Stomach (tissue), 19 donors: ENCODE measurements at places on chromosomes 12 and 14. TPM values are rescaled to one million over a fixed set of nuclear protein-coding genes. Genes with fewer than 3 reads are reported as not detected.

DNA sequence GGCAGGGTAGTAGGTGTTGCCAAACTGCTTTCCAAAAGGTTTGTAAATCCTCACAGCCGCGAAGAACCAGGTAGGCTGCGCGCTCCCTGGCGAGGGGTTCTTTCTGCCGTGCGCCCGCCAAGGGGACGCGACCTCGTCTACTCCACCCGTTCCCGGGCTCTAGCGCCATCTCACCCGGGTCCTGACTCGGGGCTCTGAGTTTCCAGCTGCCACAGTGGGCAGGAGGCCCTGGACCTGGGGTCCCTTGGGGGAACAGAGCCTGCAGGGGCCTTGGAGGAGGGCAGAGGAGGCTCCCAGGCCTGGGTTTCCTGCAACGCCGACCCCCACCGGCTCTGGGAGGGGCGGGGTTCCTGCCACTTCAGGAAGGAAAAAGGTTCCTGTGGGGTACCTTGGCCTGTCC is 706 bp downstream of the ANHX start:
- no peak overlapping the region for H3K27ac ChIP-seq
- H3K36me3 ChIP-seq = no peaks in the 10 kb centered on the region
- H3K4me1 ChIP-seq = no peaks in the 10 kb centered on the region
- no peak for DNase-seq
- no peak overlapping the region for H3K4me3 ChIP-seq

TC2N gene
- total RNA-seq = 106 TPM

GRCh38 chr12:32084753-32085152 is 21.9 kb upstream of the BICD1 start:
- no peaks in the 10 kb centered on the region for H3K4me1 ChIP-seq
- no peak overlapping the region for H3K4me3 ChIP-seq
- no peak for DNase-seq
- H3K27ac ChIP-seq = no peak overlapping the region

DNA sequence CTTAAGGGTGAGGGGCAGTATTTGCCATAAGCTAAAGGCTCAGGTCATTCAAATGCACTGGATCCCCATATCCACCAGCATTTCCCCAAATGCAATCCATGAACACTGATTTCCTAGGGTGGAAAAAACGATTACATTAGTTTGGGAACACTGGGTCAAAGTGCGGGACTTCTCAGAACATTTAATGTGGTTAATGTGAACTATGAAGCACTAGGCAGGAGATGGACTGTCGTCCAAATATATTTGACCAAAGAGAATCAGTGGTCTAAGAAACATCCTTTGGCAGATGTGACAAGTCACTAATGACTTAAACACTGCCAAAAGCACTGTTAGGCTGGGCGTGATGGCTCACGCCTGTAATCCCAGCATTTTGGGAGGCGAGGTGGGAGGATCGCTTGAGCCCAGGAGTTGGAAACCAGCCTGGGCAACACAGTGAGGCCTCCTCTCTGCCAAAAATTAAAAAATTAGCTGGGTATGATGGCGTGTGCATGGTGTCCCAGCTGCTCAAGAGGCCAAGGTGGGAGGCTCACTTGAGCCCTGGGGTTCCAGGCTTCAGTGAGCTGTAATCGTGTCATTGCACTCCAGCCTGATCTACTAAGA is 205.4 kb downstream of the CALM1 start:
- H3K4me3 ChIP-seq = no peak overlapping the region
- no peak for DNase-seq
- H3K27me3 ChIP-seq = no peaks in the 10 kb centered on the region
- H3K27ac ChIP-seq = no peak overlapping the region
- no peaks in the 10 kb centered on the region for H3K36me3 ChIP-seq
- no peaks in the 10 kb centered on the region for H3K4me1 ChIP-seq

DNA sequence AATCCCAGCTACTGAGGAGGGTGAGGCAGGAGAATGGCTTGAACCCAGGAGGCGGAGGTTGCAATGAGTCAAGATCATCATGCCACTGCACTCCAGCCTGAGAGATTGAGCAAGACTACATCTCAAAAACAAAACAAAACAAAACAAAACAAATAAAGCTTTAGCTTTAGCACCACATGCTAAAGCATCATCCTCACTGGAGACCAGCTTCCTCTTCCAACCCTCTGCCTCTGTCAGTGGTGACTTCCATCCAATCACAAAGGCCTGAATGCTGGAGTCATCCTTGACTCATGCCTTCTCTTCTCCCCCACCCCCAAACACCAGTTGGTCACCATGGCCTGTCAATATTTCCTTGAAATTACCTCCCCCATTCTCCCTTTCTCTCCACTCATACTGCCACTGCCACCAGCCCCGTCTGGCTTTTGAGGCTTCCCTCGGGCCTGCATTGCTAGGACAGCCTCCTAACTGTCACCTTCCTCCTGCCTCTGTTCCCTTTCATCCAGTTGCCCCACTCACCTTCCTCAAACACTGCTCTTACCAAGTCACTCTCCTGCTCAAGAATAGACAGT is 1.4 kb downstream of the ZNF385A start:
- no peak overlapping the region for H3K4me3 ChIP-seq
- H3K27ac ChIP-seq = peak overlapping the region; percentile 72
- H3K27me3 ChIP-seq = no peaks in the 10 kb centered on the region
- no peaks in the 10 kb centered on the region for H3K36me3 ChIP-seq

GRCh38 chr12:21350975-21351374 is 16.3 kb upstream of the SLCO1A2 start:
- no peaks in the 10 kb centered on the region for H3K36me3 ChIP-seq
- H3K27ac ChIP-seq = no peak overlapping the region
- H3K4me1 ChIP-seq = no peaks in the 10 kb centered on the region

DNA sequence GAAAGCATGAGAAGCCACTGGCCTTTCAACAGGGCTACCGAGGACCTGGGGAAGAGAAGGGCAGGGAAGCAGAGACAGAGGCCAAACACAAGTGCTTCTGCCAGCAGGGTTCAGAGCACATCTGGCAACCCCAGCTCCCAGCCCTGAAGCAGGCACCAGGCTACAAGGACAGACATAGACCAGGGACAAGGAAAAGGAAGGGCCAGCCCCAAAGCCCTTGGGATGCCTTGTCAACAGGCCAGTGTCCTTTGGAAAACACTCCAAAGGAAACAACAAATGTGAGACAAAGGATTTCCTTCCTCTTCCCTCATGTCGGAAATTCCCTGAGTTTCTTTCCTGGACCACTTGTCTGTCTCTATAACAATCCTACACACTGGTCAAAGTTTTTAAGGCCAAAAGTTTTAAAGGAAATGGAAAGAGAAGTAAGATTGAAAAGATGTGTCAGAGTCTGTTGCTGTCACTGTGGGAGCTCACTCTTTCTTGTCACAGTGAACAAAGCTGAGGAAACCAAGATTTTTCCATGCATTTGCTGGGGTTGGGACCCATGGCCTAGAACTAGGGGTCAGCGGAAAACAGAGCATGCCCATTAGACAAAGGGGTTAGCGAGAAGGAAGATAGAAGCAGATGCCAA is 59.4 kb downstream of the TTC9 start:
- peaks cover 9% of the 10 kb centered on the region for H3K4me1 ChIP-seq
- H3K27me3 ChIP-seq = no peaks in the 10 kb centered on the region
- no peak for DNase-seq
- no peak overlapping the region for H3K4me3 ChIP-seq
- no peaks in the 10 kb centered on the region for H3K36me3 ChIP-seq

GRCh38 chr12:108921946-108922345 is 42.1 kb downstream of the DAO start:
- H3K36me3 ChIP-seq = no peaks in the 10 kb centered on the region
- no peak for DNase-seq
- H3K27me3 ChIP-seq = no peaks in the 10 kb centered on the region

- H3K4me1 ChIP-seq = no peaks in the 10 kb centered on the region
- H3K36me3 ChIP-seq = no peaks in the 10 kb centered on the region
- H3K27me3 ChIP-seq = no peaks in the 10 kb centered on the region
Measured at GRCh38 chr14:59677771-59678231, 101.2 kb upstream of the CCDC175 start.

GOLGA5 gene
- 17.4 TPM for total RNA-seq

- H3K4me1 ChIP-seq = peaks cover 17% of the 10 kb centered on the region
- peak; percentile 45 for DNase-seq
- no peak overlapping the region for H3K27ac ChIP-seq
- H3K4me3 ChIP-seq = no peak overlapping the region
Measured at GRCh38 chr12:102950107-102950949, 7.1 kb upstream of the ASCL1 start.

- DNase-seq = peak; percentile 74
- H3K27me3 ChIP-seq = no peaks in the 10 kb centered on the region
- no peak overlapping the region for H3K4me3 ChIP-seq
- H3K4me1 ChIP-seq = no peaks in the 10 kb centered on the region
Measured at GRCh38 chr12:31756977-31757420, 28.2 kb upstream of the AMN1 start.

CPNE8 gene
- total RNA-seq = 14.7 TPM

DNA sequence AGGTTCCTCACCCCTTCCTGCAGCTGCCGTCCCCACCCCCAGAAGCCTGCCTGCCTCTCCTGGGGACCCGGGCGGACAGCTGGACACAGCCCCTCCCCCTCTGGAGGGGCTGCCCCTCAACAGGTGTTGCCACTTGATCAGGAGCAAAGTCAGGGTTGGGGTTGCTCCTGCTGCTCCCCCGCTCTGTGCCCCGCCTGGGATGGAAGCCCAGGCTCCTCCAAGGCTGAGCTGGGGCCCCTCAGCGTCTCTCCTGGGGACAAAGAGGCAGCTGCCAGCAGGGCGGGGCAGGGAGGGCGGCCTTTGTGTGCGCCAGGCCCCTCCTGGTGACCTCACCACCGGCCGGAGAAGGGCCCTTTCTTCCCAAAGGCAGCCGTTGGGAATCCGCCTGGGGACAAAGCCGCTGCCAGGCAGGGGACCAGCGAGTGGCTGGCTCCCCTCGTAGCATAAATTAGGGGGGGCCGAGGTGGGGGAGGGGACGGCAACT is 13.7 kb downstream of the TRMT61A start:
- no peaks in the 10 kb centered on the region for H3K36me3 ChIP-seq
- peak overlapping the region; percentile 83 for H3K27ac ChIP-seq
- peaks cover 74% of the 10 kb centered on the region for H3K4me1 ChIP-seq

LRP1-AS gene
- total RNA-seq = not detected

DNA sequence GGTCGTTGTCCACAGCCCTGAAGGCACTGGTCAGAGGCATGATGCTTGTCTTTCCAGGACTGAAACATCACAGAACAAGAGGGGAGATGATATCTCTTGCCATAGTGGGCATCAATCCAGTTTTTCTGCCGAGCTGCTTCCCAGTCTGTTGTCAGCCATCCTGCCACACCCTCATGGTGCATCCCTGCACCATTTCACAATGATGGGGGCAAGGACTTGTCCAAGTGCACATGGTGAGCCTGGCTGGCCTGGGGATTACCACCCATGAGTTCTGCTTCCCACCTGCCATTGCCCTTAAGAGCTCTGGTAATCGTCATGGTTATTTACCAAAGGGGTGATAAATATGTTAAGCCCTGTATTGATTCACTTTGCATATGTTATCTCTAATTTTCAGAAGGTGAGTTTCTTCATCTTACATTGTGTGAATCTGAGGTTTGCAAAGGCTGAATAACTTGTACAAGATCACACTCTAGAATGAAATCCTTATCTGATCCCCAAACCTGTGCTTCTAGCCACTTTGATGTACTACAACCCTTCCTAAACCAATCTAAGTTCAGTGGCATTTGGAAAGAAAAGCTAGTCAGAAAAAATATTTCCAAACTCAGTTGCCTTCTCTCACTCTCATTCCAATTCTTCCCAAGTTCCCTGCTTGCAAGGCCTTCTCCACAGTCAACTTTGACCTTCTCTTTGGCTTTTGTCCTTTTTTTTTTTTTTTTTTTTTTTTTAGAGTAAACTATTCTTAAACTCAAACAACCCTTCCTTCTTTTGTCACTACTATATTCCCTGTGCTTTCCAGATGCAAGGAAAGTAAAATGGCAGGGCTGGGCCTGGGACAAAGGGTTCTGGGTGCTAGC is 2.3 kb downstream of the AVIL start:
- no peak overlapping the region for H3K27ac ChIP-seq
- H3K4me1 ChIP-seq = peaks cover 15% of the 10 kb centered on the region
- H3K36me3 ChIP-seq = peaks cover 51% of the 10 kb centered on the region
- H3K27me3 ChIP-seq = no peaks in the 10 kb centered on the region
- H3K4me3 ChIP-seq = no peak overlapping the region
- no peak for DNase-seq

DNA sequence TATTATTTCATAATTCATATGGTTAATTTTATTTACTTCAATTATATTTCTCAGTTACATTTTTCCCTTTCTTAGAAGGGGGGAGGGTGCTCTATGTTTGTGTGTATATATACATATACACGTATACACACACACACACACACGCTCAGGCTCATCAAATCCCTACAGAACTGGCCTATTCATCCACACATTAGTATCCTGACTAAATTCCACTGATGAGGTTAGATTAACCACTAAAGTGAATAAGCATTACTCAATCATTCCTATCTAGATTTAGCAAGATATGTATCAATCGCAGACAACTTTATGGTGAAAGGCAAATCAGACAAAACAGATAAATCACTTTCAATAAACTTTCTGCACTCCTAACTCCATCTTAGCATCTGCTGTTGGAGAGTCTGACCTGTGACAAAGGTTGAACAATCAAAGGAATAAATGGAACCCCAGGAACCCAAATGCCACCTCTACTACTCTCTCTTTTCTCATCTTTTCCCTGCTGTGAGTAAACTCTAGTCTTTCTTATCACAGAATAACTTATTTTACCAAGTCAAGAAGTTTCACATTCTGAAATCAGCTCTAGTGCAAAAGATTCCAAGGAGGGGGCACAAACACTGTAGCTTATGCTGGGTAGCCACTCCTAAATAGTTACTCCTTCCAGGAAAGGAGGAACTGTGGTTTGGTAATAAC is 67.6 kb downstream of the RALGAPA1 start:
- DNase-seq = no peak

DNA sequence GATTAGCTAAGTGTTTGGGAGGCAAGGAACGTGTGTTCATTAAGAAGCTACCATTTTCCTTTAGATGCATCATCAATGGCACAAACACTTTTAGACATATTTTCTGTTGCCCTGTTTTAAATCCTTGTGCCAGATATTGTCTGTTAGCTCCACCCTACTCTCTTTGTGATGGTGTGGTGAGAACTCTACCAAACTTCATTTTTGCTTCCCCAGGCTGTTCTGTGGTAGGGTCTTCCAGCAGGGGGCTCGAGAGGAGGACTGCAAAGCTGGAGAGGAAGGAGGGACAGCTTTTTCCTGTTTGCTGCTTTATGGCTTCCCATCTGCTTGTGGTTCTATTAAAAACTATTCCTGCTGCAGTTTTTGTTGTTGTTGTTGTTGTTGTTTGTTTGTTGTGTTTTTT is 23.8 kb upstream of the STRAP start:
- H3K27me3 ChIP-seq = no peaks in the 10 kb centered on the region
- H3K4me3 ChIP-seq = no peak overlapping the region
- H3K36me3 ChIP-seq = no peaks in the 10 kb centered on the region
- no peak for DNase-seq
- no peak overlapping the region for H3K27ac ChIP-seq
- no peaks in the 10 kb centered on the region for H3K4me1 ChIP-seq

DNA sequence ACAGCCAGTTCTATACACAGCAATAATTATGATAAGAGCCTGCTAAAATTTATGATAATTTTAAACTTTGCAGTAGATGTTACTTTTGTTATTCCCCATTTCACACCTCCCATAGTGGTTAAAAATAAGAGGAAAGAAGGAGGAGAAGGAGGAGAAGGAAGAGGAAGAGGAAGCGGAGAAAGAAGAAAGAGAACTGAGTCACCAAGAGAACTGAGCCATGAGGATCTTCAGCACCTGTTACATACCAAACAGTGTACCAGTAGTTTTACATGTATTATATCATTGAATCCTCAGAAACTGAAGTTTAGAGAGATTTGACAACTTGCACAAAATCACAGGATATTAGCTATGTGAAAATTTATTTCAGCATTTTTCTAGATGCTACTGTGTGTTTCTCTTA is 3.9 kb downstream of the CD163 start:
- H3K27me3 ChIP-seq = peaks cover 5% of the 10 kb centered on the region
- peak overlapping the region; percentile 17 for H3K4me3 ChIP-seq
- H3K4me1 ChIP-seq = no peaks in the 10 kb centered on the region
